ENCODE measurements at places on chromosomes 12 and 14.

DNA sequence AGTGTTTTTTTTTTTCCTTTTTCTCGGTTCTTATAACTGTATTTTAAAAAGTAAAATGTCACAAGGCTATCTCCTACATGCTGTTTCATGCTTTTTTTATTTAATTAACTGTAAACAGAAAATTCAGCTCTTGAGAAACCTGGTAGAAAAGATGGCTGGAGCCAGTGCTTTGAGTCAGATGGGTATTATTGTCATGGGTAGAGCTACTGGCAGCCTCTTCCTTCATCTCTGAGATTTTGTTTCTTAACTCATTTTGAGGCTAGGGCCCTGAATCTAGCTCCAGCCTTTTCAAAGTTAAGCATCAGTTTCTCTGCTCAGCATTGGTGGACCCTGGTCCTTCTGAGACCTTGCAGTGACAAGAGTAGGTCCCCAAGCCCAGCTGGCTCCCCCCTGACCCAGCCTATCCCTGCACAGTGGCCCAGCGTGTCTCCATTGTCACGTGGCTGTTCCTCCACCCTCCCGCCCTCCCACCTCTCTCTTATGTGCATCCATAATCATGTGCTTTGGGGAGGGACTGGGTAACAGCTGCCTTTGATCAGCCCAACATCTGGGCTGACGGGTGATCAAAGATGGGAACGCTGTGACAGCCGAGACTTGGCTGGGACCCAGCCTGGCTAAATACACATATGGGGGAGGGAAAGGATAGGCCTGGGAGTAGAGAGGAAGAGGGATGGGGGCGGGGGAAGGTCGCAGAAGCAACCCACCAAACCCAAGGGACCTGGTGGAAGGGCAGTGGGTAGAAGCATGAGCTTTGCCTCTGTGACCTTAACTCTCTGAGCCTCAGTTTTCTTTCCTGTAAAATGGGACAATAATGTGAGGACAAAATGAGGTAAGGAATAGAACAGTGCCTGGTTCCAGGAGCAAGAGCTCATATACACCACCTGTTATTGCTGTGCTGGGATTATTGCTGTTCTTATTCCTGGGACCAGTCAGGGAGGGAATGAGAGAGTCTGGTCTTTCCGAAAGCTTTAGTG lies 24.4 kb upstream of the RBM19 start:
- DNase-seq: no peak

DNA sequence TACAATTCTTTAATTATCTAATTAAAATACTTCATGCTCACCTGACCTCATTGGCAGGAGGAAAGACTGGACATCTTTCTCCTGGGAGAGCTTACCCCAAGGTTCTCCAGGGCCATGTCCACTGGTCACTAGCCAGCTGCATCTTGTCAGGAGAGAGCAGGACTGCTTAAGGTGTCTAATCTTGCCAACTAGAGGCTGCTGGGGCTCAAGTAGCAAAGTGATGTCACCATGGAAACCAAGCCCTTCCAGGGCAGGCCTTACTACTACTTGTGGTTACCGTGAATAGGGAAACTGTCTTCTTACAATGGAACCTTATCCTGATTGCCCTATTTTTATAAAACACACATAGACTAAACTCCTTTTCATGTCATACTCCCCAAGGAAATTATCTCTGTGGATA lies 376.4 kb downstream of the SNAPC1 start:
- DNase-seq: no peak

DNA sequence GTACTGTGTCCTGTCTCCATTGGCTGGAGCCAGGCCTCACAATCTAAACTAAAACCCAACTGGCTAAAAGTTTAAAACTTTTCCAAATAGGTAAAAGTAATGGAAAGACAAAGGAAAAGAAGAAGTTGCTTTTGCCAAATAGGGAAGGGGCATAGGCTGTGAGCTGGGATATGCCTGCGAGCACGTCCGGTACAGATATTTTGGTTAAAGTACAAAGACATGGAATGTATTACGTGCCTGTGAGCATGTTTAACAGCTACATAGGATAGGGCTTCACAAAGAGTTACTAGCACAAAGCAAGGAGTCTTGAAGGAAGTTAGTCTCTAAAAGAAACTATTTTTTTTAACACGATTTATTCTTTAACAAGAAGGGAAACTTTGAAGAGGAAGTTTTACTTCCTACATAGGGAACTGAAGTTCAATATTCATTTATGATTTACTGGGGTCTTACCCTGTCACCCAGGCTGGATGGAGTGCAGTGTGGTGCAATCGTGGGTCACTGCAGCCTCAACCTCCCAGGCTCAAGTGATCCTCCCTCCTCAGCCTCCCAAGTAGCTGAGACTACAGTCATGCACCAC lies 41.9 kb upstream of the INF2 start:
- no peak for DNase-seq

- no peak for DNase-seq
Observed at GRCh38 chr14:68952531-68953195, 26.4 kb downstream of the ACTN1 start.

GRCh38 chr12:50271724-50272247 lies 11.5 kb downstream of the LIMA1 start:
- no peak for DNase-seq

All from ELR (cell line).